Activated CD4-positive, alpha-beta T cell treated with anti-CD3 and anti-CD28 coated beads, Interleukin-10, Interleukin-2, amounts not matched to agents 100 ng/mL and 50 ng/mL, durations not matched to agents 16 hours and 8 hours (primary cell): ENCODE measurements at places on chromosomes 7 and 10.

DNA sequence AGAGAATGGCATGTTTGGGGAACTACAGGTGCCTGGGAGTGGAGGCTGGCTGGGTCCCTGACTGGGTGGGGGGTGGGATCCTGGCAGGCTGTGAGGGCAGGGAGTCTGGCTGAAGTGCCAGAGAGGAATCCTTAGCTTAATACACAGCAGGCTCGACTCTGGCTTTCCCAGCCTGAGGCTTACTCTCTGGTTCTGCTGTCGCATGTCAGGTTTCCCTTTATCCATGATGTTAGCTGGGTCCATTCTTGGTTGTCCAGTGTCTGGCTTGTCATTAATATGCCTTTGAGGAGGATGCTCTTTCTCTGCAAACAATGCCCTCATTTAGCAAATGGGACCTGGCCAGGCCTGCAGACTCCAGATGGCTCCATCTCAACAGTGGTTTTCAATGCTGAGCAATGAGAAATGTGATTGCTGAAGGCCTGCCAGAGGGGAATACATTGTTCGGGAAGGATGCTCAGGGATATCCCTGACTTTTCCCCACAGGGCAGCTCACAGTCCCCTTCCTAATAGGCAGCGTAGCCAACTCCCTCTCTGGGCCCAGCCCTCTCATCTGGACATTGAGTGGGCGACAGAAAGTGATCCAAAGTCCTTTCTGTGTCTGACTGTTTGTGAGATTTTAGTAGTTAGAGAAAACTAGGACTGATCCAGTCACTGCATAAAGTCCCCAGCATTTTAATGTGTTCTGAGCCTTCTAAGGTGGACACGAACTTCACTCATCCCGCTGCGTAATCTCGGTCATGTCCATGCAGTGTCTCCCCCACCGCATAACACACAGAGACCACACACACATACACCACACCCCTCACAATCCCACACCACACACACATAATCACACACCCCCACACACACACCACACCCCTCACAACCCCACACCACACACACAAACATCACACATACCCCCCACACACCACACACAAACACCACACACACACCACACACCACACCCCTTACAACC, 124.9 kb downstream of the ANLN start:
- no peak for DNase-seq

- DNase-seq = no peak
These were observed 50.5 kb downstream of the CSGALNACT2 start for GRCh38 chr10:43188702-43189101.

DNA sequence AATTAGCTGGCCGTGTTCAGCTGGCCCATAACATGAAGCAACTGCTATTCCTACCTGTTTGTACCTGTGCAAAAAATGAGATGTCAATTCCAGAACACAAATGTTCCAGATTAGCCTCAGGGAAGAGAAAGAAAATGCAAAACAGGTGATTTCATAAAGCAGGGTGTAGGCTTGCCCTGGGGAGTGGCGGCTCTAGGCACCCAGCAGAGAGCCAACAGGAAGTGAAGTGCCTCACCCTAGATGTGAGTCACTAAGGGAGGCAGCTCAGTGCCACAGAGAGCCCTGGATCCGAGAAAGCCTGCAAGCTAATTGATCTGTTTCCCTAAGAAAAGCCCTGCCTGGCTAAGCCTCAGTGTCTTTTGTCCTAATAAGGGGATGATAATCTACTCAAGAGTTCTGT, 240.0 kb downstream of the ARHGAP21 start:
- peak; percentile 57 for DNase-seq

- no peak for DNase-seq
These were observed 39.7 kb downstream of the OAT start for GRCh38 chr10:124378881-124379471.

GRCh38 chr7:892648-893593, 16.6 kb downstream of the GET4 start:
- DNase-seq = no peak

GRCh38 chr7:38020121-38020785, 99.8 kb downstream of the EPDR1 start:
- DNase-seq = no peak

GRCh38 chr10:8275911-8276310, 221.4 kb downstream of the GATA3 start:
- DNase-seq = no peak

DNA sequence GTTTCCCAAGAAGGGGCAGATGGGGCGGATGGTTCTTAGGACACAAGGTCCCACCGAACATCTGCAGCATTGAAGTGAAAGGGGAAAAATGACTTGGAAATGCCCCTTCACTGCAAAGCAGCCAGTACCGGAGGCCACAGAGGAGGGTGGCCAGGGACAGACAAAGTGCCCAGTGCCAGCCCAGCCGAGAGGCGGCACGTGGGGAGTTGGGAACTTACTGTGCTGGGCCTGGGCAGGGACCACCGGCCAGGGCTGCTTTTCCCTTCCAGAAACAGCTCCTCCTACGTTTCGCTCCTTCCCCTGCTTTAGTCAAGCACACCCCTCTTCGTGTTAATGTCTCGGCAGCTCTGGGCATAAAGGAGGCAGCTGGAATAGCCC, 129.2 kb downstream of the TNS3 start:
- DNase-seq = no peak

DNA sequence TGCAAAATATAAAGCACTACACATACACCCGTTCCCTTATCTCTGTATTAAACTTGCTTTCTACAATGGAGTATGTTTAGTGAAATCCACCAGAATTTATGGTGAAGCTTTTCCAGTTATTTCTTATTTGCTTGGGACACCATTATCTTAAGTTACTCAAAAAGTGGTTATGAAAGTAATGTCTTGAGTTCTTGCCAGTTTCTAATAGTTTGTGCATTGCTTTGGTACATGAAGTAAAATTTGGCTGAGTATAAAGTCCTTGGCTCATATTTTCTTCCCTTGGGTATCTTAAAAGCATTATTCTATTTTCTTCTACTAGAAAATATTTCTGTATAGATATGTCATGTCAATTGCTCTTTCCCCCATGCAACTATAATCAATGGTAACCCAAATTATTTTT, 85.2 kb downstream of the POLR1F start:
- DNase-seq = no peak

GRCh38 chr7:68619526-68619925, 978.7 kb upstream of the AUTS2 start:
- DNase-seq = no peak

DNA sequence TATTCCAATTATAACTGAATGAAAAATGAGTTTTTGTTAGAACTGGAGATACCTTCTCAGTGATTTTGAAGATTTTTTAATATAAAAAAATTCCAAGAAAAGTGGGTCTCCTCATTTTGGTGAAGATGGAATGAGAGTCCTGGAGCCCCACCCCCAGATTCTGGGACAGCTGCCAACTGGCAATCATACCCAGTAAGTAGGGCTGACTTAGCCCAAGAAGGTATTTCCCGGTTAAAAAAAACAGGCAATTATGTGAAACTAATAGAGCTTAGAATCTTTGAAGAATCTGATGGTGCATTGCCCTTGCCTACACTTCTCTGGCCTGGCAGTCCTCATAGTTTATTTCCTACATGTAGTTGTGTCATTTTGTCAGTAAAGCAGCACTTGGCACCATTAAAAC, 52.8 kb upstream of the VWDE start:
- DNase-seq = no peak
